ENCODE measurements at places on chromosomes 3 and 15.

DNA sequence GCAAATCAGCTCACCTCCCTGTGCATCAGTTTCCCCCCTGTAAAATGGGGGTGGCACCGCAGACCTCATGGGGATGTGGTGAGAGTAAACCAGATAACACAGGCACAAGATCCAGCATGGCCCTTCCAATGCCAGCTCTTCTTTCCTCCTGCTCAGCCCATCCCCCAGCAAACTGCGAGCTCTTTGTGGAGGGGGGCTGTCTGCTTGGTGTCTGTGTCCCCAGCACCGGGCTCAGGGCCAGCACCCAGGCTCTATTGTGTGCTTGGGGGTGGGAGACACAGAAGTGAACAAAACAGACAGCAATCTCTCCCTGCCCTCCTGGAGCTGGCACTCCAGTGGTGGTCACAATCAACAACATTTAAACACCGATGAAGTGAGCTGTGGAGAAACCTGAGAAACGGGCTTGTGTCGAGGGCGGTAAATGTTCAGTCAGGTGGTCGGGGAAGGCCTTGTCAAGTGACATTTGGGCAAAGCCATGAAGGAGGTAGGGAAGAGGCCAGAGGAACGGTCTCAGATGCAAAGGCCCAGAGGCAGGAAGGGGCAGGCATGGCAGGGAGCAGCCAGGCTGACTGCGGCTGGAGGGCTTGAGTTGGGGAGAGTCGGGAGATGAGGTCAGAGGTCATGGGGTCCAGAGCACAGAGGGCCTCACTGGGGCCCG is 28.4 kb downstream of the GRIP2 start:
- DNase-seq = no peak

GRCh38 chr15:40501487-40501886 is 30.7 kb downstream of the CHST14 start:
- no peak for DNase-seq

- DNase-seq = no peak
Observed at GRCh38 chr15:85837011-85837433, 42.3 kb upstream of the KLHL25 start.

DNA sequence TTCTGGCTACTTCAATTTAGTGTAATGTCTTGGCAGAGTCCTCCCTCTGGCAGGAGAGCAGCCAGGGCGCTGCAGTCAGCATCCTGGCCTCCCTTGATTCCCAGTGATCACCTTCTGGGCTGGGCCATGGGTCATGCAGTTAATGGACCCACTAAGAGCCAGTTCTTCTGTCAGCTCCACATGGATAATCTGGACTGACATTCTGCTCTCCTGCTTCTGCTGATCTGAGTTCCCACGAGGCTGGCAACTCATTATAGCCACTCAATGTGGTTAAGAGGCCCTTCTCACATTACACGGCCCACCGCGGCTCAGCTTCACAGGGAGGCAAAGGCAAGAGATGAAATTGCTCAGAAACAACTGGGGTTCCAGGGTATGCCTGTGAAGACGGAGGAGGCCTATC is 94.0 kb downstream of the WDR76 start:
- DNase-seq = no peak

DNA sequence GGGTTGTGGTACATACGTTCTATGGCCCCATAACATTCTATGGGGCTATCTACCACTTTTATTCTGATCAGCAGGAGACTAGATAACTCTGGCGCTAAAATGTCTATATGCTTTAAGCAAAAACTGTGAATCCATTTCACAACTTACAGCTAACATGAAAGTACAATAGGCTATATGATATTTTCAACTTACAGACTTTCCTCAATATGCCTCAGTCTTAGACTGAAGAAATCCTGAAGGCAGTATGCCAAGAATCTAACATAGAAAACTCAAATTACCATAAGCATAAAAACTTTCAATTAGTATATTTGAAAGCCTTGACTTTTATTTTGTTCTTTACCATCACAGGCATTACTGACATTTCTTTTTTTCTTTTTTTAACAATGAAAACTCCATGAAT is 81.4 kb downstream of the CBLB start:
- no peak for DNase-seq

- DNase-seq = no peak
Observed at GRCh38 chr3:81393251-81393650, 368.2 kb downstream of the GBE1 start.

DNA sequence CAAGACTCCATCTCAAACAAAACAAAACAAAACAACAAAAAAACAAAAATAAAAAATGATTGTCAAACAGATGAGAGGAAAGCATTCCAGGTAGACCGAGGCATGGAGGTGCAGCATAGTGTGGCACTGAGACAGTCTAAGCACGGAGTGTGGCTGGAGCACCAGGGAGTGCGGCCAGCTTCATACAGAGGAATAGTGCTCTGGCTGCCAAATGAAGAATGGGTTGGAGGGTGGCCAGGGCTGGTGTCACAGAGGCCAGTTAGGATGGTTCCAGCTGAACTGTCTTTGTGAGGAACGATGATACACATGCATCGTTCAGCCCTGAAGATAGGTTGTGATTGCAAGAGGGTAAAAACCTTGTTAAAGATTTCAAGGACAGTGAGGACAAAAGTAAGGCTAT is 28.3 kb downstream of the MITF start:
- DNase-seq = no peak

- DNase-seq = no peak
Observed at GRCh38 chr3:144865948-144866347, 894.3 kb downstream of the DIPK2A start.

- DNase-seq = no peak
Observed at GRCh38 chr3:177523067-177523675, 325.9 kb upstream of the TBL1XR1 start.

- DNase-seq = no peak
Observed at GRCh38 chr3:66037330-66037985, 1.3 kb downstream of the MAGI1 start.

- DNase-seq = no peak
Observed at GRCh38 chr3:155785662-155786295, 20.3 kb downstream of the C3orf33 start.

GRCh38 chr3:177813322-177813721 is 616.0 kb upstream of the TBL1XR1 start:
- DNase-seq = no peak

DNA sequence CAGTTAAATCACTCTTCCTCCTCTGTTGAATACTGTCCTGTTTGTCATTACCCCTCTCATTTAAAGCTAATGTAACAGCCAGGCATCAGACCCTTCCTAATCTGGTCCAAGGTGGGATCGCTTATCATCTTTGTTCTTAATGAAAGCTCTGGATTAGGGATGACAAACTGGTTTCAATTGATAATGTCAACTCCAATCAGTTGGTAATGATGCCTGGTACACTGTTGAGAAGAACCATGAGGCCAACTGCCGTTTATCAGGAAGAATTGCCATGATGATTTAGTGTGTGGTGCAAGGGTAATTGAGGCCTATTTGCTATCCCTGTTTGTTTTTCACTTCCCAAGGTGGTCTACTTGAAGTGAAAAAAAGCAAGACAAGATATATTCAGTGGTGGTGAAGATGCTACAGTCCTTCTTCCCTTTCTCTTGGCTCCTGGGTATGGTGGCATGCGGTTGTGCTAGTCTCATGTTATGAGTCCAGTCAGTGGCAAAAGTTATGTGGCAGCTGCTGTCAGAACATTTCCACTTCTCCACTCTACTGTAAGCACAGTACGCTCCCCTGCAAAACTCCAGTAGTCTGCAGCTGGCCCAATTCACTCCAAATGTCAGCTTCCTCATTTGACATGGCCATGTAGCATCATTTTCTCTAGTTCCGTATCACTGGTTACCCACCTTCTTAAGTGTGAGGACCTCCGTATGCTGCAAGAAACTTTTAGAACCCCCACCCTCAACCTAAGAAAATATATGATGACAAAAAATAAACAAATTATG is 72.5 kb downstream of the MORC1 start:
- no peak for DNase-seq

GRCh38 chr3:47850564-47851410 is 47.8 kb downstream of the DHX30 start:
- no peak for DNase-seq

GRCh38 chr3:32371461-32372212 is 20.0 kb upstream of the CMTM7 start:
- DNase-seq = no peak

- no peak for DNase-seq
Observed at GRCh38 chr3:150106740-150107428, 136.2 kb upstream of the PFN2 start.

GRCh38 chr15:61201322-61201721 is 27.8 kb downstream of the RORA start:
- no peak for DNase-seq

- DNase-seq = no peak
Observed at GRCh38 chr3:182919866-182920357, 60.4 kb downstream of the DCUN1D1 start.

DNA sequence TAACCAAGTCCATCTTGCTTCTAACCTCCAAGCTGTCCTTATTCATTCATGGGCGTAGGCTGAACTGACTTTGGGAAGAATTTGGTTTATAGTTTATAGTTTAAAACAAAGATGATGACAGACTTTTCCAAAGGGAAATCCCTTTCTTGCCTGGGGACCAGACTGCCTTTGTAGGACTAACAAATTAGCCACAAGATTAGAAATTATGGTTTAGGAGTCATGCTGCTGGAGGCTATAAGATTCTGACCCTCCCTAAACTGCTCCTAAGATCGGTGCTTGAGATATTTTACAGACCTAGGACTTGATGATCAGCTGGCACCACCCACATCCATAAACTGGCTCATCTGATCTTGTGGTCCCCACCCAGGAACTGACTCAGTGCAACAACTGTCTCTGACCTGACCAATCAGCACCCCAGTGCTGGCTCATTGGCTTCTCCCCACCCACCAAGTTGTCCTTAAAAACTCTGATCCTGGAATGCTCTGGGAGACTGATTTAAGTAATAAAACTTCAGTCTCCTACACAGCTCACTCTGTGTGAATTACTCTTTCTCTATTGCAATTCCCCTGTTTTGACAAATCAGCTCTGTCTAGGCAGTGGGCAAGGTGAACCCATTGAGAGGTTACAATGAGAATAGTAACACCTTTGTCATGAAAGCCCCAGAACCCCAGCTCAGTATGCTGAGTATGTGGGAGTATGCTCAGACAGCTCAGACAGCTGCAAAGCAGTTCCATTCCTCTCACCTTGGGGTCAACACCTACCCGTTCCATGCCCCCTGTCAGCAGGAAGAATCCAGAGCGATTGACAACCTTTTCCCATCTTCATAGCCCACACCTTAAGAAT is 51.6 kb upstream of the C15orf39 start:
- DNase-seq = no peak

DNA sequence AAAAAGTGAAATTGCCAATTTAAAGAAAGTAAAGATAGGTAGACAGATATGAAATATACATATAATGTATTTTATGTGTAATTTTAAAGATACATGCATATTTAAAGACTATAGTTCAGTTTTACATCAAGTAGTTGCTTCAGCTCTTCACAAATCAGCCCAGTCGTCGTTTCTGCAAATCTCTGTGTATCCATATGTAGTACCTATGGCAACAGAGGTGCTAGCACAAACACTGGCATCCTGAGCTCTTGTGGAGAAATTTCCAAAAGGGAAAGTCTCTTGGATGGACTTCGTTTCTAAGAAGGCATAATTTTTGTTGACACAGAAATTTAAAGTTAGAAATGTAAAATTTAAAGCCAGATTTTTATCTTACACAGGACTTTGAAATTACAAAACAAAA is 1284.7 kb downstream of the ROBO1 start:
- DNase-seq = no peak

DNA sequence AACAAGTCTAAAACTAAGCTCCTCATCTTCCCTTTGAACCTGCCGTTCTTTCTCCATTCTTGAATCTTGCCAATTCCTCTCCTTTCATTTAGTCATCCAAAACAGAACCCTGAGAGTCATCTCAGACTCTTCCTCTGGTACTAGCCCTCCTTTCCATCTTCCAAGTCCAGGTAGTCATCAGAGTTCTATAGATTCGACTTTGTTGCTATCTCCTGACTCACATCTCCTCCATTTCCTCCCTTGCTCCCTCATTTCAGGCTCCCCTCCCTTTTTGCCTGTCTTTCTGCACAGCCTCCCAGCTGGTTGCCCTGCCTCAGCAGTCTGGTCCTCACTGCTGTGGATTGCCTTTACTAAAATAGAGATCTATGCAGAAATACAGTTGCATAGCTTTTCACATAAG is 4.7 kb downstream of the ATG7 start:
- no peak for DNase-seq

- no peak for DNase-seq
Observed at GRCh38 chr15:35309886-35310285, 224.8 kb upstream of the NANOGP8 start.

- no peak for DNase-seq
Observed at GRCh38 chr15:92634671-92635201, 20.8 kb downstream of the FAM174B start.
